ENCODE measurements at places on chromosomes 6 and 20.

GRCh38 chr6:133052465-133052864, 188.7 kb upstream of the EYA4 start:
- no peak for ATAC-seq

DNA sequence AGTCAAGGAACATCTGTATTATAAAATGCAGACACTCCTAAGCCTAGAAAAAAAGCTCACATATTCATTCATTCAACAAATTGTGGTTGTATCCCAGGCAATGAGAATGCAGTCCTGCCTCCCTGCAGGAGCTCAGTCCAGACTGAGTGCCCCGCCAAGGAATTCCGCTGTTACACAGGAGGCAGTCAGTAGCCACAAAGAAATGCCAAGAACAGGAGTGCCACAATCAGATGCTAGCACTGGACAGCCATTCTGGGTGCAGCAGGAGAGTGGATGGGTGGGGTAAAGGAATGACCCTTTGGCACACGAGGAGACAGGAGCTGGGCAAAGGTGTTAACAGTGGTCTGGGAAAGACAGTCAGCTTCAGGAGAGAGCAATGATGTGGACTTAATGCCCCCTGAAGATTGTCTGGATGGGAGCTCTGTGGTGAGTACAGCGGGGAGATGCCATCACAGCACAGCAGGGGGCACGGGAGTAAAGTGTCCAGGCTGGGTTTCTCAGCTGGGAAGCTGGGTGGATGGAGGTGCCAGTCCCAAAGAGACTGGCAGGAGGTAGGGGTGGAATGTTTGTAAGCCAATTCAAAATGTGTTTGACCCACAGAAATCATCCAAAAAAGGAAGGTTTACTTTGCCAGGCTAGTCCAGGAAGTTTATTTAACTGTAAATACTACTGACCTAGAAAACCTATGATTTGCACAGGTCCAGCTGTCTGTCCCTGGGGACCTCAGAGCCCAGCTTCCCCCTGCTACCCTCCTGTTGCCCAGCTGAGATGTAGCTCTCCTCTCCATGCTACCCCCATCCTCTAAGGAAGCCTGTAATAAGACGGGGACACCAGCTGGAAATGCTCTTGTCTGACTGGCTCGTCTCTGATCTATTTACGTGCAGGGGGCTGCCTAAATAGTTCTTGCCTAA, 84.1 kb downstream of the SLC23A2 start:
- ATAC-seq = no peak

- no peak for ATAC-seq
These were observed 14.9 kb downstream of the GLP1R start for GRCh38 chr6:39063526-39063925.

DNA sequence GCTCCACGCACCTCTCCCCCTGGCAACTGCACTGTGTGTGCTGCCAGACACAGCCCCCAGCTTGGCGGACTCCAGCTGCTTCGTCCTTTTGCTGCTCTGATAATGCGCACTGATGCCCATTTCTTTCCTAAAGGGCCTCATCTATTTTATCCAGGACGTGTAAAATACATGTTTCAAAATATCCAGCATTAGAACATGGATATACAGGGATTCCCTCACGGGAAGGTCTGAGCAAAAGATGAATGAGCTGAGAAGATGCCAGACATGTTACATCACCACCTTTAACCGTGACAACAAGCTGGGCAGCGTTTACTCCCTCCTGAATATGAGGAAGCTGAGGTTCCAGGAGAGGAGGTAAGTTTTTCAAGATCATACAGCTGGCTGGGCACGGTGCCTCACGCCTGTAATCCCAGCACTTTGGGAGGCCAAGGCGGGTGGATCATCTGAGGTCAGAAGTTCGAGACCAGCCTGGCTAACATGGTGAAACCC, 32.8 kb downstream of the TNXB start:
- no peak for ATAC-seq

DNA sequence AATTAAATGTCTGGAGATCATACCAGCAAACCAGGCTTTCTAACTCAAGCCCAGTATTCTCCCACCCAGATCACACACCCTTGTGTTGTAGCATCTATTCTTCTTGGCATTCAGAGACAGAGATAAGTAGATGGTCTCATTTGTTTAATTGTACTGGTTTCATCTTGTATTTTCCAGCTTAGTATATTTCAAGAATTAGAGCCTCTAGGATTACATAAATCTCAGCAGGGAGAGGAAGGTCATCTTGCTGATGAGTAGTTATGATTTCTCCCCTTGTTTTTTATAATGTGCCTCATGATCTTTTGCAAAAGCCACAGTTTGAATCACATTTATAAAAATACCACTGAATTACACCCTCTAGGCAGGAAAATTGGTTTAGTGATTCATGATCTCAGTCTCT, 106.6 kb upstream of the NRSN1 start:
- no peak for ATAC-seq

GRCh38 chr20:63116412-63117106, 99.4 kb downstream of the YTHDF1 start:
- ATAC-seq = no peak

All from activated T-helper 17 cell treated with anti-CD3 and anti-CD28 coated beads, Interleukin-2, amount 50 U/mL, for 72 hours (primary cell).